Motor neuron (in vitro differentiated cells): ENCODE measurements at places on chromosomes 4 and X.

DNA sequence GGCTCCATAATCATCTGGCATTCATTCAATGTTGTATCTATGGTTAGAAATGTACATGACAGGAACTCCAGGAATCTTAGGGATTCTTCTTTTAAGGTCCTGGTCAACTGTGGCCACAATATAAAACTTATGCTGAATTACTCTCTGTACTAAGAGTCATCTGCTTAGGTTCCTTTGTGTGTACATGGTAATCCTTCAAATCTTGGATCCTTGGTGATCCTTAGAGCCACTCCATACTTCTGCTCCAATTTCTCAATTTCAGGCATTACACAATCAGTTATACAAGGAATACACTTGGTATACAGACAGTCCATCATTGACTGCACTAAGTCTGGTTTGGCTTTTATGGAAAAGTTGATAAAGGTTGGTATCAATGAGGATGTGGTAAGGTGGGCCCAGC, 5.8 kb downstream of the SRD5A3 start:
- no peak for ATAC-seq

- no peak for ATAC-seq
These were observed 199.6 kb downstream of the AFF2 start for GRCh38 chrX:148700021-148700420.

GRCh38 chrX:22803353-22803752, 196.4 kb upstream of the DDX53 start:
- ATAC-seq: no peak

DNA sequence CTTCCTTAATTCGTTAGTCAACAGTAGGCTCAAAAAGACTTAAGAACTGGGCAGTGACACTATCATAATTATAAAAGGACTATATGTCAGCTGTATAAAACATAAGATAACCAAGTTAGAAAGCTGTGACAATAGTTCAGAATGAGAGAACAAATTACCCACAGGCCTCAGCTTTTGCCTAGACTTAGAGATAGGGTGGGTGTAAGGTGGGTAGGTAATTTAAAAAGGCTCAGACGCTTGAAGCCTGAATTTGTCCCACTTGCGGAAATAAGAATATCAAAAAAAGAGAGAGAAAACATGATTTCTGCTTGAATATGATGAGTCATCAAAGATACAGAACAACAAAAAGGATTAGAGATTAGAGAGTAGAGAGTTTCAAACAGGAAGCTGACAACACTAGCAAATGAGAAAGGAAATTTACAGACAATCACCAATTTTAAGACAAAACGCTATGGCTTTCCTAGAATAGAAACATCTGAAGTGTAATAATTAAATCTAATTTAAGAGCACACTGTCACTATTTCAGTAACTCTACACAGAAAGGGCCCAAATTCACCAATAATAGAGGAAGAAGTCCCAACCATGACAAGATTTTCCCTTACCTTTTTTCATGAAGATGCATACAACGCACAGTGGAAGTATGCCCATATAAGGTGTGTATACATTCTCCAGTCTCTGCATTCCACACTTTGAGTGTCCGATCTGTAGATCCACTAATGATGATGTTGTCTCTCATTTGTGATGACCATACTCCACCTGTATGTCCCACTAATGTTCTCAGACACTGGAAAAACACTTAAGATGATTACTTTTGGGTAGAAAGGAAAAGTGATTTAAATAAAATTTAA, 208.1 kb downstream of the FBXW7 start:
- ATAC-seq: no peak

DNA sequence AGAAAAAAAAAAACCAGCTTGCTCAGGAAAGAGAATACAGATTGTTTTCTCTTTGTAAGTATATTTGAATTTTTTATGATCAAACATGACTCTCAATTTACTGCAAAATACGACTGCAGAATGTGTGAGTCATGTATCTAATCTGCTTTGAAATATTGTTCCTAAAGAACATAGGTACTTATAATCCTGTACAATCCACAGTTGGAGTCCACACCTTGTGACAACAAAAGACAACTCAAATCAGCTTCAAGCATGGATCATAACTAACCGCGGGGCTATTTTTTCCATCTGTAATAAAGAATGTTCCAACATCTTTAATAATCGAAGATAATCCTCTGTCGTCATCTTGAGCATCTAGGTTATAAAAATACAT, 77.8 kb upstream of the STIM2 start:
- no peak for ATAC-seq

GRCh38 chrX:78092296-78092695, 11.8 kb upstream of the PGK1 start:
- no peak for ATAC-seq

- peak; percentile 43 for ATAC-seq
These were observed 12.3 kb downstream of the MMRN1 start for GRCh38 chr4:89906777-89907521.

- peak; percentile 58 for ATAC-seq
These were observed 116.2 kb downstream of the GATB start for GRCh38 chr4:151644622-151645021.

DNA sequence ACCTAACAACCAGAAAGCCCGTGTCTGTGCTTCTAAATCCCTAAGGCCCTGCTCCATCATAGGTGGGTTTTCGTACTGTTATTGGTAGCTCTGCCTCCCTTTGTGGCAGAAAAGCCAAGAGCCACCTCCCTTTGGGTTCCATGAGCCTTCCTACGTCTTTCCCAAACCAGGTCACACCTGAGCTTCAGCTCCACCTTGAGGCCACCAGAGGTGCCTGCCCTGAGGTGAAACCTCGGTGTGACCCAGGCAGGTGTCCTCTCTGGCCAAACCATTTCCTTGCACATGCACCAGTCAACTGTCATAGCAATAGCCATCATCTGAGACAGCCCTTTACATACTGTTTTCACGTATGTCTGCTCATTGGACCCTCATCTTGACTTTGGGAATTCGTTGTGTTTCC, 188.0 kb upstream of the RBPJ start:
- no peak for ATAC-seq

GRCh38 chrX:104647084-104647483, 81.1 kb downstream of the IL1RAPL2 start:
- ATAC-seq: no peak

GRCh38 chrX:40009462-40009851, 88.3 kb downstream of the BCOR start:
- ATAC-seq: no peak

DNA sequence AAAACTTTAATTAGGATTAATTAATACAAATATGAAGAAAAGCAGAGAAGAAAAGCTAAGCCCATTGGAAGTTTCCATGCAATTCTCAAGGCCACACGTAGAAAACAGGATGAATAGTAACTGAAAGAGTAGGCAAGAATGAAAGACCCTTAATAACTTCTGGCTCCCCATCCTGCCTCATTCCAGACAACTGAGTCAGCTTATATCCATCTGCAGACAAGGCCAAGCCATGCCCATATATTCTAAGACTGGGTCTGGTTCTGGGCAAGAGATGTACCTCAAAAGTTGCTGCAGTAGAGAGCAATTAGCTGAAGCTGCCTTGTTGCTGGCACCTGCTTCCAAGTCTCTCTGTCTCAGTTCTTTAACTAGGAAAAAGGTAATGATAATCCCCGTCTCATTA, 244.1 kb downstream of the GPC3 start:
- ATAC-seq: no peak

GRCh38 chr4:99102634-99103033, 14.0 kb upstream of the ADH5 start:
- no peak for ATAC-seq

DNA sequence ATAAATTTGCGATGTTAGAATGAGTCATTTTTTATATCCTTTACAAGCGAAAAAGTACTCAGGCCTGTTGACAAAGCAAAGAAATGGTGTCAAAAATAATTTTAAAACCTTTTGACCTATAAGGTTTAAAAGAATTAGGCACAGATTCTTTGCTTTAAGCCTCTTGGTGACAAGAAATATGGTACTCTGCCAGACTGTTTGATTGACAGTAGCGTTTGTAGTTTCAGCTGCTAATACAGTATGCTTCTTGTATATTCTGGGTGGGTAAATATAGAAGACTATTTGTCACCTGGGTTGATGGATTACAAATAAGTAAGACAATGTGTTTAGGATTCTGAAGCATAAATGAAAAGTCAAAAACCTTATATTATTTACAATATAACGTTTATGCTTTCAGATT, 193.1 kb upstream of the PITX2 start:
- no peak for ATAC-seq

GRCh38 chr4:173174594-173175012, 6.0 kb downstream of the GALNT7 start:
- no peak for ATAC-seq

DNA sequence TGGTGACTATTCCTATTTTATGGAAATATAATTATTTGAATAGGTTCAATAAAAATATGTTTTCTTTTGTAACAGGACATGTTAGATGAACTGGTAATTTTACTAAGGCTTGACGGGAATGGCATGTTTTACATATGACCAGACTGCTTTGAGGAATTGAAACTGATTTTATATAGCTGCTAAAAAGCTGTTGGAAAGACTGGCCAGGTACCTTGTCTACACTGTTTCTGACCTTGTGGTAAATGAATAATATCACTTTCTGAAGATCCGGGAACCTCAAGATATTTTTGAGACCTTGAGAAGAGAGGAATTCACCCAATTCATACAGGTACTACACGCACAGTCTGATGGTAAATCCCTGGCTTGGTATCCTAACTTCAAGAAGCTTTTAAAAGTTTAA, 42.1 kb upstream of the USP46 start:
- no peak for ATAC-seq

- no peak for ATAC-seq
These were observed 288.9 kb downstream of the IL1RAPL2 start for GRCh38 chrX:104854790-104855340.

DNA sequence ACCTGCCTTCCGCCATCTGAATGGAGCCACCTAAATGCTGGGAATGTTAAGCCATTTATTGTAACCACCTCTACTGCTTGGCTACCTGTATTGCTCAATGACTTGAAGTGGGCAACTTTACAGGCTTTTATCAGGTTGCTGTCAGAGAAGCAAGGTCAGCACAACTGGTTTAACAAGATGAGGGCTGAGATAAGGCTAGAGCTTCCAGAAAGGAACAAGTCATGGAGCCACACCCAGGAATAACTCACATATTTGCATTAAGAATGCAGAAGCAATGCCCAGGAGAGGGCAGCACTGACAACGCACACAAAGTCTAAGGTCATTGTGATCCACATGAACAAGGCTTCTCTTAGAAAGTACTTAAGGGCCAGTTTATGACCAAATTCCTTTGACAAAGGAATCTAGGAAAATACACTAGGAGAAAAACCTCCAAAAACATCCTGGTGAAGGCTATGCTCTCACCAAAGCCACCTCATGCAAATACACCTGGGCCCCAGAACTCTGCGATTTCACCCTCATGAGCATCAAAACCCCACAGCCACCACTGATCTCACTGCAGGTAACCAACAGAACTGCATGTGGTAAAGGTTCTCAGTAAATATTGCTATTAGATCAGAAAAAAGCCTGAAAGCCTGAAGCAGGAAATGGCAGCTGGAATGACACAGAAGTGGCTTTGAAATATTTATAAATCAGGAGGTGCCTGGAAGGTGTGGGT, 15.0 kb upstream of the STS start:
- ATAC-seq: no peak

- no peak for ATAC-seq
These were observed 110.2 kb upstream of the WDR1 start for GRCh38 chr4:10226756-10227155.

- no peak for ATAC-seq
These were observed 833.5 kb upstream of the IGFBP7 start for GRCh38 chr4:57943682-57944081.

DNA sequence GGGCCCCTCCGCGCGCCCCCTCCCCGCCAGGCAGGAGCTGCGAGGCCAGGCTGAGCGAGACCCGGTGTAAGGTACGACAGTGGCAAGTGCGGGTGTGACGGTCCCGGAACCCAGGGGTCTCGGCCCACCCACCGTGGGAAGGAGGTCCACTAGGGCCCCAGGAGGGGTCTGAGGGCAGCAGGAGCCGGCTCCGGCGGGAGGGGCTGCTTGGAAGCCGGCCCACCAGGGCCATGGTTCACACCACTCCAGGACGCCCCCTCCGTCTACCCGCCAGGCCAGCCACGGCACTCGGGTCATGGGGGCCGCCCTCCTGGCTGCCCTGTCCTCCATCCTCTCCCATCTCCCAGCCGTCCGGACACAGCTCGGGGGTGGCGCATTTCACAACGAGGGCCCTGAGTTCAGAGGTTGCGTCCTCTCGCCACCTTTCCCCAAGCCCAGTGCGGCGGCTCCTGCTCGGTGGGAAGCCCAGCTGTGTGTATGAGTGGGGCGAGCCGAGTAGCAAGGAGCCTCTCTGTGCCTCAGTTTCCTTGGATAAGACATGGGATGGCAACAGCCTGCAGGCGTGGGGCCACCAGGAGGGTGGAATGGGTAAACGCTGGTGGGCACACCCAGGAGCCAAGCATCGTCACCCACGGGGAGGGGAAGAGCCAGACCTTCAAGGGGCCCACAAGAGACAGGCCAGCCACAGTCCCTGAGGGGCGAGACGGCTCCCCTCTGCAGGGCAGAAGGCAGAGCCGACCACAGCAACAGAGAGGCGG, 81.3 kb downstream of the FAM53A start:
- ATAC-seq: no peak

DNA sequence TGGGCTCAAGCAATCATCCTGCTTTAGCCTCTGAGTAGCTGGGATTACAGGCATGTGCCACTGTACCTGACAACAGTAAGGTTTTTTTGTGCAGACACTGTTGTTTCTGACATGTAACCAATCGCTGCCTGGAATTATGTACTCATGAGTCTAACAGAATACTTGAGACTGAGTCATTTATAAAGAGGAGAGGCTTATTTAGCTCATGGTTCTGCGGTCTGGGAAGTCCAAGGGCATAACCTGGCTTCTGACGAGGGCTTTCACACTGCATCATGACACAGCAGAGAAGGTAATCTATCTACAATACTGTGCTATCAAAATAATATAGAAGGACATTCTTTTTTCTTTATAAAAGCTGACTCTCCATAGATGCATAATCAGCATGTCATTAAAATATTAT, 115.5 kb upstream of the STOX2 start:
- no peak for ATAC-seq

GRCh38 chr4:37836838-37837440, 10.5 kb downstream of the PGM2 start:
- ATAC-seq: no peak

DNA sequence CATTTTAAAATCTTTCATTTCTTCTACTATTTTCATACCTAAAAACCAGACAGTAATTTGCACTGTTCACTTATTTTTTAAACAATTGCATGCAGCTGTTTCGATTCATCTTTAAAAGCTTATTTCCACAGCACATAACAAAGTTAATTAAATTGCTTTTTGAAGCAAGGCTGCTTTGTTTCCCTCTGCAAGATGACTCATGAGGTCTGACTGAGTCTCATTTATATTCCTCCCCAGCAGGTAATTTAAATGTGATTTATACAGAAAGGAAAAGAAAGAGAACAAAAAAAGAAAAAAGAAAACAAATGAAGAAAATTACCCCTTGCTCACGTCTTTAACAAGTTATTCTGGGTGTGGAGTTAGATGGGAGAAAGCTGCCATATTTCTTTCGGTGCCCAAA, 22.8 kb downstream of the VMA21 start:
- ATAC-seq: peak; percentile 62

DNA sequence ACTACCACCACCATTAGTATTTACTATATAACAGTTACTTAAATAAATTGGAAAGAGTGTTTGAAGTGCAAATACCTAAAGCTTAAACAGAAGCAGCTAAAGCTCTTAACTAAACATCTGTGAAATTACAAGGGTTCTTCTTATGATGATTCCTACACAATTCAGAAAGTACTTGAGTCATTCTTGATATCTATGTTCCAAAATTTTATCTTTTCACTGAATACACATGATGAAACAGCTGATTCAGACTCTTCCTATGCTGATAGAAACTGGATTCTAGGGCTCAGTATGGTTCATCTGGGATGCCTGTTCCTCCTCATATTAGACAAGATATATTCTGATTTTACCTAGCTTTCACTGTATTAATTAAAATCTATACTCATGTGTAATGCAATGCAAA, 13.6 kb downstream of the EREG start:
- ATAC-seq: no peak
